ENCODE measurements at places on chromosomes 3 and 15.

- DNase-seq = no peak
These were observed 122.1 kb downstream of the MCTP2 start for GRCh38 chr15:94353488-94353820.

DNA sequence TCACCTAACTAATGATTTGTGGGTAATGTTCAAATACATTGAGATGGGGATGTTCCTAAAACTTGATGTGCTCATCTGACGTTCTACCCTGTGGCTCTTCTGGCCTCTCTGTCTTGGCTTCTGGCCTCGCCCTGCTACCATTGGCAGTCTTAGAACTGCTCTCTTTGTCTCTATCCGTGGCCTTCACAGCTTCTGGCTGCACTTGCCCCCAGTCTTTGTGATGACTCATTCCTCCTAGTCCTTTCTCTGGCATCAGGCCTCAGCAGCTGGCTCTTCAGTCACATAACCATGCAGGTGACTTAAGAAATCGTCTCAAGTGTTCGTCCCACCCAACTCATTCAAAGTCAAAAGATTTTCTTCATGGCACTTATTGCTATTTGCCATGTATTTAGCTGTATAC, 188.1 kb downstream of the BBX start:
- no peak for DNase-seq

DNA sequence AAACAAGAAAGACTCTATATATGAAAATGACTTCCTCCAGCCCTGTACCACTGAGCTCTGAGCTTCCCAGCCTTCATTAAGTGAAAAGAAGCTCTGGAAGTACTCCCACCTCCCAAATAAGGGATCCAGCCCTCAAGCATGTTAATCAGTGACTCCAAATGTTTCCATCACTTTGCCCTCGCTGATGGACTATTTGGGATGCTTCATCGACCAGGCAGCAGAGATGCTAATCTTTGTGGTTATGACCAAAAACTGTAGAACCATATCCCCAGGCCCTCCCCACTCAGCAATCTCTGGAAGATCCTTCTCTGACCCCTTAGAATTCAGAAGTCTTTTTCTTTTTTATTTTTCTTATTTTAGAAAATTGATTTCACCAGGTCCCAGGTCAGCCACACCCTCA, 2.3 kb upstream of the CTDSPL start:
- no peak for DNase-seq

GRCh38 chr3:180802837-180803236, 109.6 kb upstream of the FXR1 start:
- DNase-seq = no peak

DNA sequence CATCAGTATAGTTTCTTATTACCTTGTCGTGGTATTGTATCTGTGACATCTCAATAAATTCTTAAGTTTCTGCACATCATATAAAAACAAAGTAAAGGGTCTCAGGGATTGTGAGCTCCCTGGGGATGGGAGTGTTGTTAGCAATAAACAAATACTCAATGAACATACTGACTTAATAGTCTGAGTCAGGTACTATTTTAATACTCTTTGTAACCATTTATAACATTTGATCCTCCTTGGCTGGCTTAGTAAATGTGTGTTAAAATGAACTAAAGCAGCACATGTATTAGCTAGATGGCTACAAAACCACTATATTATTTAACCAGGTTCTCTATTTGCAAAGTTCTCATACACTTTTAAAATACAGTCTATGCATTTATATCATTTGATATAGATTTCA, 1.8 kb downstream of the ICE2 start:
- DNase-seq = no peak

- no peak for DNase-seq
These were observed 91.7 kb downstream of the FRMD4B start for GRCh38 chr3:69294014-69294766.

DNA sequence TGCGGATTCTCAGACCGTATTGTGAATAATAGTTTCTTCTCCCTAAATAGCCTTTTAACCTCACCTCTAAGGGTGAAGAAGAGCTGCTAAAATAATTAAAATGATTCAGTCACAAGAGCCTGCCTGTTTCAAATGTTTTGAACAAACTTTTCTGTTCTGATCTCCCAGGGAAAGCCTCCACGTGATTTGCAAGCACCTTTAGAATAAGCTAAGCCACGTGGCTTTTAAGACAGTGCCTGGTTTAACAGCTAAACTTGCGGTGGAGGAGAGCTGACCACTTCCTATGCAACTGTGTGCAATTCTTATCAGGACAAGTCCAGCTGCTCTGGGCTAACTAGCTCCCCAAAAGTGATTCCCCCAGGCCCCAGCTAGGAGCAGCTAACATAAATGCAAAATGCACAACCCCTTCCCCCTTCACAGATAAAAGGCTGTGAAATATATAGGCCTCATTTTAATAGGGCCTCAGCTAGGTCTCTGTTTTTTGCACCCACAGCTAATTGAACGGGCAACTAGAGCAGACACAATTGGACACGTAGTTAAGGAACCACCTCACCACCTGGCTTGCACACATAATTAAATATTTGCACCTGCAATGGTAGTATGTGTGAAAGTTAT, 401.2 kb upstream of the NR2F2 start:
- no peak for DNase-seq

- DNase-seq = peak; percentile 60
These were observed 9.2 kb upstream of the PGPEP1L start for GRCh38 chr15:99016680-99017321.

GRCh38 chr3:188217726-188218125, 63.8 kb downstream of the LPP start:
- no peak for DNase-seq

DNA sequence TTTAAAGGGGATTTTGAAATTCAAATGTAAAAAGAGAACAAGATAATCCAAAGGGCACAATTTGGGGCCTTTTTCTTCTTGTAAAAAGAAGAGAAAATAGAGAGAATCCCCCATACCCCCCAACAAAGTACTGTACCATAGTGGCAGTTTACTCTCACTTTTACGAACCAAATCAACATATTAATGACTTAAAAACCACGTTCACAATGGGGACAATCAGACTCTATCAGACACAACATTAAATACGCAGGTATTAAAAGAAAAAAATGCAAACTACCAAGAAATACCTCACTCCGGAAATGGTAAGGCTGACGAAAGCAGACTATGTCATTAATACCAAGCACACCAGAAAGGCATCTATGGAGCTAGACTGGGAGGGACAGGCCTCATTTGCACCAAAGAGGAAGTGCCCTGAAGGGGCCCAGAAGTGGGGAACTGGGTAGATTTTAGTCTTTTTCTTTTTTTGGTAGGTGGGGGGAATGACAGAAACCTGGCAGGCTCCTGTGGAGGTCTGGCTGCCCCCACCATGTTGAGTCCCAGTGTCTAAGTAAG, 134.3 kb downstream of the TIGIT start:
- DNase-seq = no peak

GRCh38 chr3:47011371-47011770, 31.9 kb downstream of the NBEAL2 start:
- DNase-seq = no peak

DNA sequence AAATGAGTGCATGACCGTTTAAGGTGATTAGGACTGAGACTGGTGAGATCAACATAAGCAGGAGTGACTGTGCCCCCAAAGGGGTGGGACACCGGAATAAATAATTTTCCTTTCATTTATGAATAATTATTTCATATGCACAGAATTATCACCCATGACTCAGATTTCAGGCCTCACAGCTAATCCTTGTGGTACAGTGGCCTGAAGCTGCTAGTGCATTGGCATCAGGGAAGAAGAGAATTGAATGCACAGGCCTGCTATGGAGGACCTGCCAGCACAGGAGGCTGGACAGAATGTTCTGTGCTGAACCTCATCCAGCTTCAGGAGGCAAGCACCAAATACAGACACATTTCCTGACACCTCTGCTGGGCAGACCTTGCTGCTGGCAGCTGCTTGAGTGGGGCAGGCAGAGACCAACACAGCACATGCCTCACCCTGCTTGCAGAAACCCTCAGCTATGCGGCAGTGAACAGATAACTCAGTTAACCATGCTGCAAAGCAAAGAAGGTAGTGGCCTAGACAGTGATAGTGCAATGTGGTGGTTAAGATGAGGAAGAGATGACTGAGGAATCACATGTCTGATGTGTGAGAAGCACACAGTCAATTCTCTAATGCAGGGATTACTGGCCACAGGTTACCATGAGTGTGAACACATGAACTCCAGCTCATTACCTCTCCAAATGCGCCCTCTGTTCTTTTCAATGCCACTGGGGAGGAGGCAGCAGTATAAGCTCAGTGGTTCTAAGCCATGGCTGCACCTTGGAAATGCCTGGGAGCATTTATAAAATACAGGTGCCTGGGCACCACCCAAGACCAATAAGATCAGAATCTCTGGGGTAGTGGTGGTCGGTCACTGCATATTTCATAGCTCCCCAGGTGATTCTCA, 68.1 kb upstream of the SCN5A start:
- DNase-seq = no peak

DNA sequence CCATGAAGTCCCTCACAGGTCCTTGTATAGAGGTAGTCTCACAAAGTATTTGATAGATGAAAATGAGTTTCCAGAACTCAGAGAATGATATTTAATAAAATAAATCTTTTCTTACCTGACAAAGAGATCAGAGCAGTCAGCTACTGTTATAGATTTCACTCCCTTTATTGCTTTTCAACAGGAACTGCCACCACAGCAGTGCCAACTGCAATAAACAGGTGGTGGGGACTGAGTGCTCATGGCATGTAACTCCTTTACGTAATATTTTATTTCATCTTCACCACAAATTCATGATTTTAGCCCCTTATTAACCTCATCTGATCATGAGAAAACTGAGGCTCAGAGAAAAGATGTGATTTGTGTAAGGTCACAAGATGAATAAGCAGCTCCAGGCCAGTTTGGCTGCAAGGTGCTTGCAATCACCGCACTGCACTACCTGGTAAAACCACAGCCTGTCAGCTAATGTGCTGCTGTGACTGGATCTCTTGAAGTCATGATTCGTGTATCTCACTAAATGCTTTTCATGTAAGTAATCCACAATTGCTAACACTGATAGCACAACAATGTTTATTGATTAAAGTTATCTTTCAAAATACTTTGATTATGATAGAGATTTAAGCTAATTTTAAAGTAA, 78.8 kb downstream of the WNT5A start:
- no peak for DNase-seq

GRCh38 chr3:177680472-177680821, 483.2 kb upstream of the TBL1XR1 start:
- DNase-seq = no peak

DNA sequence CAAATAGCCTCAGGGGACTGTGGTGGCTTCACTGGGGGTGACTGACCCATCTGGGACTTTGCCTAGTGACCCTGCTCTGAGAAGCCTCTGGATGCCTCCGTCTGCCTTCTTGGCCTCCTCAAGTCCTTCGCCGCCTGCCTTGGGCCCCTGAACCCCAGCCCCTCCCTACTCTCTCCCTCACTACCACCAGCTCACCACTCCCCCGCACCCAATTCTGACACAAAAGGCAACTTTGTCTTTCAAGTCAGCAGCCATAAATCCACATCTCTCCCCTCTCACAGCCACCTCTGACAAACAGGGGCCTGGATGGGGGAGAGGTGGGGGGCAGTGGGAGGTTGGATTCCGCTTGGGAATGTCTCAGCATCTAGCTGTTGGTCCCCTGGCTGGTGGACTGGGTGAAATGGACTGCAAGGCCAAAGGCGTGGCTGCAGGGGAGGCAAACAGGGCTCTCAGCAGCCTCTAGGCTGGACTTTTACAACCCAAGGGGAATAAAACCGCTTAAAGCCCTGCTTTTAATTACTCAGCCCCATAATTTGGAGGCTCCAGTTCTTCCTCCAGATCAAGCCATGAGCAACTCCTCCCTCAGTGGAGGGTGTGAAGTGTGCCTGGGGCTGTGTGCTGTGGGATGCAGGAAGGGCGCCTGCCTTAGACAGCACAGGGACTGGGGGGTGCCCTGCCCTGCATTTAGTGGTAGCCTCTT, 33.4 kb downstream of the IGDCC3 start:
- DNase-seq = no peak

DNA sequence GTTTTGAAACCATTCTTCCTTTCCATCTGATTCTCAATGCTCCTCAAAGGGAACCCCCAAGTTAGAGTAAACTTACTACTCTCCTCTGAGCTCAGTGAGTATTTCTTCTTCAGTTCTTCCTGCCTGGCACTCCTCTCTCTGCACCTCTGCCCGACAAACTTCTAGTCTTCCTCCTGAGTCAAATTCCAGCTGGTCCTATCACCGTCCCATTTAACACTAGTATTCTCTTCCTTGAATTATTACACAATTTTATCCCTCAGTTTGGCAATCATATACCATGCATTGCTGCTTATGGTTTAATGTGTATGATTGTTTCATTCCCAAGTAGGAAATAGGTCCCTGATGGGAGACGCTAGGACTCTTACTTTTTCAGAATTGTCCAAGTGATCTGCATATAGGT, 279.7 kb downstream of the MECOM start:
- DNase-seq = no peak

GRCh38 chr3:71511037-71511436, 72.5 kb downstream of the FOXP1 start:
- DNase-seq = no peak

DNA sequence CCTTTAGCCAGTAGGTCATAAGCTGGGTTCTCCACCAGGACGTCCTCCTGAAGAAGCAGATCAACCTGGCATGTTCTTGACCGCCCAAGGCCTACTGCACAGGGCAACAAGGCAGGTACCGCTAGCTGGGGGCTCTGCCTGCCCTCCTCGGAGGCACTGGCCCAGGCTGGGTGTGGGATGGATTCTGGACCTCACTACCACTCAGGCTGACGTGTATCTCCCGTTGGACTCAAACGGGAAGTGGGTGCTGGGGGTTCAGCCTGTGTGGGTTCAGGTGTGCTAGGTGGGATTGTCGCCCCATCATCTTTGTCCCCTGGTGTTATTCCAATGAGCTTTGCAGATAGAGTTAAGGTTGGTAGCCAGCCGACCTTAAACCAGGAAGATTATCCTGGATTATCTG, 95.0 kb upstream of the SNRPA1 start:
- DNase-seq = no peak

DNA sequence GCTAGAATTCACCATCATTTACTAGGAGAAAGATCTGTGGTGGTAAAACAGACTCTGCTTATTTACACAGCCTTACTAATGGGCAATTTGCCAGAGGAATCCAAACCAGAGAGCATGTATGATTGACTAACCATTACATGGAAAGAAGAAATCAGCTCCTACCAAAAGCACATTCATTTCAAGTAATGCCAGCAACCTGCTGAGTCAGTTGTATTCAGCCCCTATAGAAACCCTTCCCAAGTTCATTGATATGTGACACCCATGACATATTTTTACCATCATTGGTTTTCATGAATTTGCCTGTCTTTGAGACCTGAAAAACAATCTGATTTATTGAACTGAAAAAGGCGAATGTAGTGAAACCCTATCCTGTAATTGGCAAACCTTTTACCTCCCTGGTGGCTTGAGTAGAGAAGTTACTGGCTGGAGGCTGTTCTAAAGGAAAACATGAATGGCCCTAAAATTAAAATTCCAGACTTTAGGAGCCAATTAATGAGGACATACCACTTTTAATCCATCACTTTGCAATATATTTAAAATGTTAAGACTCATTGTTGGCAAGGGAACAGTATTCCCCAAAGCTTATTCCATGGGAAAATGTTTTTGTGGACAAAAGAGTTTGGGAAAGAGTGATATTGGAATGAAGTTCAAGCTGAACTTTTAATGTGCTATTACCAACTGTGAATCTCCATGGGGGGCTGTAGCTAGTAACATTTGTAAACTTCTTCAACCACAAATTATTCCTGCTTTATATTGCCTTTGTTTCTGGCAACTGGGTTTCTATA, 542.9 kb downstream of the FHIT start:
- no peak for DNase-seq

GRCh38 chr3:47515864-47516319, 2.4 kb upstream of the ELP6 start:
- no peak for DNase-seq
